LoVo (cell line): ENCODE measurements at places on chromosomes 5 and 9.

- DNase-seq = no peak
Observed at GRCh38 chr5:107340631-107341030, 330.1 kb downstream of the EFNA5 start.

GRCh38 chr9:16257604-16258003, 612.9 kb downstream of the BNC2 start:
- no peak for DNase-seq

DNA sequence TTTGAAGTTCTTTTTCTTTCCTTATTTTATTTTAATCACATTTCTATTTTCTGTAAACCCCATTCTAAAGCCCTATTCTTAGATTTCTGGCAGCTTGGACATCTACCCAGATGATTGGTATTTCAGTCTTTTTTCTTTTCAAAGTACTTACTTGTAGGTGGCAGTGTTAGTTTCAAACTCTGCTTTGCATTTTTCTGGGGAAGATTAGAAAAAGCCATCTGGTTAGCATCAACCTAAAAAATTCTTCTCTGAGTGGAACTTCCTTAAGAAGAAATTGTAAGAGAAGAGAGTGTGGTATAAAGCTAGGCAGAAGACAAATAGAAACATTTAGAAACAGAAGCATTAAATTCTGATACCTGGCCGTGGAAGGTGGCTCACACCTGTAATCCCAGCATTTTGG, 17.2 kb upstream of the TENT2 start:
- no peak for DNase-seq

GRCh38 chr9:34121996-34122395, 4.5 kb downstream of the DCAF12 start:
- DNase-seq = no peak

GRCh38 chr5:123835421-123835820, 323.4 kb downstream of the CSNK1G3 start:
- DNase-seq = no peak

DNA sequence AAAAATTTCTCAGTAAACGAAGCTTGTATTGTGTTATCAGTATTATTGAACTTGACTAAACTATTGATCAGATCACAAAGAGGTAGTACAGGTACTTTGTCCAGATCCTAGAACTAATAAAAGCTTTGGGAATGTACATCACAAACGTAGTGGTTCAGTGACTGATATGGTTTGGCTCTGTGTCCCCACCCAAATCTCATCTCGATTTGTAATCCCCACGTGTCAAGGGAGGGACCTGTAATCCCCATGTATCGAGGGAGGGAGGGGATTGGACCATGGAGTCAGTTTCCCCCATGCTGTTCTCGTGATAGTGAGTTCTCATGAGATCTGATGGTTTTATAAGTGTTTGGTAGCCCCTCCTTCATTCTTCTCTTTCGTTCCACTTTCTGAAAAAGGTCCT, 100.9 kb downstream of the ARRDC3 start:
- no peak for DNase-seq
